ENCODE measurements at places on chromosomes 6 and 20.

- DNase-seq = no peak
Observed at GRCh38 chr6:25363427-25363826, 84.3 kb downstream of the CARMIL1 start.

GRCh38 chr6:79780881-79781280, 149.8 kb downstream of the SH3BGRL2 start:
- no peak for DNase-seq

DNA sequence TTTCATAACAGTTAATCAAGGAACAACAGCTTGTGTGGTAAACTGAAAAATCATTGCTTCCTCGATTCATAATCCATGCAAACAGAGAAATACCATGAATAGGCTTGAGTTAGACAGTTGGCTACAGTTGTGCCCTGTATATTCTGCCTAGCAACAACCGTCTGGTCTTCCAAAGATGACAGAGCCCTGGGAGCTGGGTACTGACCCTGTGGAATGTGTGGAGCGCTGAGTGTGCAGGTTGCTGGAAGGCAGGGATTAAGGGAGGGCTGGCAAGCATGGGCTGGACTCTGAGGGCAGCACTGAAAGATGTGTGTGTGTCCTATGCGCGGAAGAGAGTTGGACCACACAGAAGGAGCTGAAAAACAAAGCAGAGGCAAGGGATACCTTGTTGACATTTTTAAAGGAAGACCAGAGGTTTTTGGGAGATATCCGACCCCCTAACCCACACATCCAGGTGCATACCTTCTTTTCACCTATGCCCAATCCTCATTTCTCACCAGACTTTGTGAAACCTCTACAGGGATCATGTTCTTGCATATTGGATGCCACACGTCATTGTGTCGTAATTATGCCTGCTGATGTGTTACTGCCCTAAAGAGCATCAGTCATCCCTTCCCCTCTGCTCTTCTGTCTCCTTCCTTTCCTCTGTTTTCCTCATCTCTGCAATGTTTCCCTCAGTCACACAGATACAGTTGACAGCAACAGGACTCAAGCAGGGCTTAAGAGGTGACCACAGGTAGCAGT, 58.2 kb upstream of the VGLL2 start:
- DNase-seq = no peak

- no peak for DNase-seq
Observed at GRCh38 chr6:42969431-42969830, 8.9 kb downstream of the GNMT start.

GRCh38 chr20:14295238-14295637, 42.2 kb downstream of the FLRT3 start:
- no peak for DNase-seq
